Substantia nigra (tissue), 51 donors: ENCODE measurements at places on chromosomes 6 and 20.

DNA sequence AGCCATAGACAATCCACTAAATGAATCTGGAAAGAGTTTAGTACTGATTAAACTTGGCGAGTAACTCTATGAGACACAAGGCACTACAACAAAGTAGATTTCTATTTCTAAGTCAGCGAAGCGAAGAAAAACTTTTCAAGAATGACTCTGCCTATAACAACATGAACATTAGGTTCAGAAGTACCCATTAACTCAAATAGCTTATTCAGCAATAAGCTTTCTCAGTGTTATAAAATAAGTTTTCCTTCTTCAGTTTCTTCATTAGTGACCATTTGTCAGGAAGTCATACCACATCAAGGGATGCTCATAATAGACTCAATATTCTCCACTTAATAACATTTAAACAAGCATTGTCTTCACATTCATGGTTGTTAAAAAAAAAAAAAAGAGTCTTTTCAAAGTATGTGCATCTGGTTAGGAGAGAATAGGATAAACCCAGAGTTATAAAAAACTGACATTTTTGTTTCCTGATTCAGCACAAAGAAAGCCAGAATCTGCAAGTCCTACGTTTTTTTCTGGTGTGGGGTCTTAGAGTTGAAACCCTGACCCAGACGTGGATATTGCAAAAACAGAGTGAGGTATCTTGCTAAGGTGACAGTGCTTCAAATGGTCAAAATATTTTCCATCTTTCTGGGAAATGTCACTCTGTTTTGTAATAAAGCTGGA lies 148.2 kb upstream of the PREP start:
- no peak for DNase-seq

DNA sequence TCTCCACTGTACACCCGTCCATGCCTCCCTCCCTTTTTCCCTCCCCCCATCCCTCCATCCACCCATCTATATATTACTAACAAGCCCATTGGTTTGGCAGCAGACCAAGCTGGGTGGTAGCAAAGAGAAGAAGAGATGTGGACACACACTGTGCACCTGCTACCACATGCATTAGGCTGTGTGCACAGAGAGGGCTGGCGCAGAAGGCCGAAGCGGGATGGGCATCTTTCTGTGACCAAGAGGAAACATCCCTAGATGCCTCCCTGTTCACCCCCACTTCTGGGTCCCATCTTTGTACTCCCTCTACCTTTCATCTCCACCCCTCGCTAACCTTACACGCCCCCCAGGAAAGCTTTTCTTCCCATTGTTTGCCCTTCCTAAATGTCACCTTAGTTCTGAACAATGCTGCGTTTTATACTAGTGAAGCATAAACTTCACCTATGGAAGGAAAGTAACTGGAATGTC lies 64.9 kb upstream of the AFDN start:
- DNase-seq: no peak

- no peak for DNase-seq
Observed at GRCh38 chr6:6591778-6592465, 3.4 kb downstream of the LY86 start.

DNA sequence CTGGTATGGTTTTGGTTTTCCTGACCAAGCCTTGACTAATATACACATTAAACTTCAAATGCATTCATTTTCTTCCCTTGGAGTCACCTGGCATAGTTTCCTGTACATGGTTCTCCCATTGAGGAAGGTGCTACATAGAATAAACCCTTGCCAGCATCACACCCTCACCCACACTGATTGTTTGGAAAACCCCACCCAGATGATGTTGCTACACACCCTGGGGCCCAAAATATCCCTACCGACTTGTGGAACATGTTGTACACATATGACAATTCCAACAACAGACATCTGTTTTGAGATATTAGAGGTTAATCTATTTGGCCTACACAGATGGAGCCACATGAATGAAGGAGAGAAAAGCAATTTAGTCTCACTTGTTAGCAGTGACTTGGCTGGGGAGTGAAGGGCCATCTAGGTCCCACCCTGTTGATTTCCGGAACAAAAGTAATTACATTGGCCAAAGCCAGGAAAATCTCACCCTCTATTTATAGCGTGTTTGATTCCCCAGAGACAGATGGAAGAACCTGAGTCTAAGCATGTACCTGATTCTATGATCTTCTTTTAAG lies 606.0 kb upstream of the BTBD3 start:
- DNase-seq: no peak

DNA sequence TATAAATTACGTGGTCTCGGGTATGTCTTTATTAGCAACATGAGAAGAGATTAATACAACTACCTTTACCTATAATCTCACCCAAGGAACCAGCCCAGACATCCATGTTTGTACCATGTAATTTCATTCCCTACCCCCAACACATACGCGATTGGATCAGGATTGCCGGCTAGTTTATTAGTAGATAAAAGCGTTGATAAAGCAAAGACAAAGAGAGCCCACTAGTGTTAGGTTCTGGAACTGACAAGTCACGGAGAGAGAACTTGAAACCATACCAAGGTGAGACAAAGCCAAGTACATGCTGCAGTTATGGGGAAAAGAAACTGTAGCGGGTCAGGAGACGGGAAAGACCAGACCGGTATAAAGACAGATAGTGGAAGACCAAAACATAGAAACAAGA lies 37.4 kb upstream of the FAM135A start:
- no peak for DNase-seq

DNA sequence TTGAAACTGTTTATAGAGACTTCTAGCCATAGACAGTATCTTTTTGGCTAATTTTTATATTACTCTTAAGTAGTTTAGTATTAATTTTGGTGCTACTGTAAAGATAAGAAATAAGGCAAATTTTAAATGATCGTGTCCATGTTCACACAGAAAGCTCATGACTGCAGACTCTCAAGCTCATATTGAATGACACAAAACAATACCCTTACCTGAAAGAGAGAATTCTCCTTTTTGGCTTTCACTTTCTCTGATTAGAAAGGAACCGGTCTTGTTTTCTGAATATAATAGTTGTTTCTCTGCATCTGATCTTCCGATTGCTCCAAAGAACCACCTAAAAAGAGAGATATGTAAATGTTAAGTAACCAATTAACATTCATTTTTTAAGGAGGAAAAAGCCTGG lies 57.0 kb downstream of the FRK start:
- DNase-seq: no peak

DNA sequence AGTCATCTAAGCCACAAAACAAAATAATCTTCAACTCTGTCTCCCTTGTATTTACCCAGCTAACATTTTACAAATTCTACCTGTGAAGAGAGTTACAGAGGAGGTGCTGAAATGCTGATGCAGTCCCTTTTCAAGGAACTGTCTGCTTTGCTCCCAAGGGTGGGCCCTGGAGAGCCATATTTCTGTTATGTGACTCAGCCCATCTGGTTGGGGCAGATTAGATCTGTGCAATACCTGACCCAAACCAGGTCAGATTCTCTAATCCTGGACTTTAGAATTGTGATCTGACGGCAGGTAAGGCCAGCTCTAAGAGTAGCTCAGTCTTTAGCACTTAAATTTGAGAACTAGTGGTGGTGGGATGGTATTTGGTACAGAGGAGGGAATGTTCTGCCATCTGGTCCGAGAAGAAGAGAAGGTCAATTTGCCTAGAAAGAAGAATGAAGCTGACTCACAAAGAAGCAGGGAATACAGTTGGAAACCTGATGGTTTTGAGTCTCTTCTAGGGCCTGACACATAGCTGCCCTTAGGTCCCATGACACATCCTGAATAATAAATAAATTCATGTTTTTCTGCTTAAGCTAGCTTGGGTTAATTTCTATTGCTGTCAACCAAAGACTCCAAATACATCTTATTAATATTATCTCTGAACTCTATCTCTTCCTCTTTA lies 8.1 kb downstream of the ZNF311 start:
- DNase-seq: no peak

DNA sequence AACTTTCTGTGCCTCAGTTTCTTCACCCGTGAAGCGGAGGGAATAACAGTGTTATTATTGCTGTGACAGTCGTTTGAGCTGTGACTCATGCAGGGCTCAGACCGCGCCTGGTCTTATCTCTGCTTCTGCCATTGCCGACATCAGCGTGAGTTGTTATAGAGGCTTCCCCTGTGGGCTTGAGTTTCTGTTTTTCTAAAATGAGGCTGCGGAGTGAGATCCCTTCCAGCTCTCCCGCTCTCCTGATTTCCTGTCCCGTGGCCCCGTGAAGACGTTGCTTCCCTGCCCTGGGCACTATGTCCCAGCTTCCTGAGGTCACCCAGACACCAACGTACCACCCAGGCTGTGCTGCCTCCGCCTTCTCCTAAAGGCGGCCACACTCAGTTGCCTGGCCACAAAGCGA lies 278.5 kb downstream of the BMP7 start:
- DNase-seq: no peak

- DNase-seq: no peak
Observed at GRCh38 chr6:14593286-14593685, 475.7 kb downstream of the CD83 start.

- DNase-seq: no peak
Observed at GRCh38 chr20:36113036-36113435, 41.5 kb upstream of the EPB41L1 start.

GRCh38 chr6:80143419-80143937 lies 37.0 kb downstream of the BCKDHB start:
- DNase-seq: peak; percentile 0

- DNase-seq: no peak
Observed at GRCh38 chr6:8947900-8948299, 512.6 kb upstream of the SLC35B3 start.

DNA sequence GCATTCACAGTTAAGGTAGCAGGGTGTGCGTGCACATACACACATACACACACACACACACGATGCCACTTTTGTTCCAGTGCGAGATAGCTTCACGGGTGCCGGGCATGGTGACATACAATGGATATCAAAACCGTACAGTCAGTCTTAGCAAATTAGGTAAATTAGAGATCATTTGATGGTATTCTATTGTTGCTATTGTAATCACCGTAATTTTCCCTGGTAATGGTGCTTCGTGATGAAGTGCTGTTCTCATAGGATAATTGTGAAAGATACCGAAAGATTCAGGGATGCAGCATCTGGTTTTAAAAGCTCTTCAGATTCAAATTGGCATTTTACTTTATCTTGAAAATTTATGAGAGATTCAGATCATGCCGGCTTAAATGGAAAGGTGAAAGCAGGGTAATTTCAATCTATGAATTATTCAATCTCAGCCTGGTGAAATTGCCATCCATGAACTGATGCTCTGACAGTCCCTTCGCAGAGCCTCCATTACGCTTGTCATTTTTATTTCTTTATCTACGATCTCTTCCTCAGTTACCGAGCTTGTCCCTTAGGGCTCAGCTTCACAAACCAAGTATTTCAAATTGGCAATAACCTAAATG lies 71.3 kb upstream of the SOX4 start:
- DNase-seq: no peak

DNA sequence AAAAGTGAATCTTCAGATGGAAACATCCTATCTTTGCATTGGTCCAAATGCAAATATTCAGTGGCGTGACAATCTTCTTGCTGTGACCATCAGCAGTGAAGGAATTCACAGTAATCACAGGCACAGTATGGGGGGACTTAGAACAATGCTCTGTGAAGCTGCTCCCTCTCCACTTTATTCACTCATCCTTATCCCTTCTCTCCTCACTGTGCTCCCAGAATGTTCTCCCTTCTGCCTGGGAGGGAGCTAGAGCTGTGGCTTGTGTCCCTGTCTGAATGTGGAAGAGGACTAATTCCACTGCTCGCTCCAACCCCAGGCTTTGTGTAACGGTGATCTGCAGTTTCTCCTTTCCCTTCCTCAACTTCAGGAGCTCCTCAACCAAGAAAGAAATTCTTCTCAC lies 243.7 kb downstream of the ALDH8A1 start:
- DNase-seq: no peak

GRCh38 chr20:4978050-4978918 lies 23.0 kb downstream of the SLC23A2 start:
- DNase-seq: no peak

DNA sequence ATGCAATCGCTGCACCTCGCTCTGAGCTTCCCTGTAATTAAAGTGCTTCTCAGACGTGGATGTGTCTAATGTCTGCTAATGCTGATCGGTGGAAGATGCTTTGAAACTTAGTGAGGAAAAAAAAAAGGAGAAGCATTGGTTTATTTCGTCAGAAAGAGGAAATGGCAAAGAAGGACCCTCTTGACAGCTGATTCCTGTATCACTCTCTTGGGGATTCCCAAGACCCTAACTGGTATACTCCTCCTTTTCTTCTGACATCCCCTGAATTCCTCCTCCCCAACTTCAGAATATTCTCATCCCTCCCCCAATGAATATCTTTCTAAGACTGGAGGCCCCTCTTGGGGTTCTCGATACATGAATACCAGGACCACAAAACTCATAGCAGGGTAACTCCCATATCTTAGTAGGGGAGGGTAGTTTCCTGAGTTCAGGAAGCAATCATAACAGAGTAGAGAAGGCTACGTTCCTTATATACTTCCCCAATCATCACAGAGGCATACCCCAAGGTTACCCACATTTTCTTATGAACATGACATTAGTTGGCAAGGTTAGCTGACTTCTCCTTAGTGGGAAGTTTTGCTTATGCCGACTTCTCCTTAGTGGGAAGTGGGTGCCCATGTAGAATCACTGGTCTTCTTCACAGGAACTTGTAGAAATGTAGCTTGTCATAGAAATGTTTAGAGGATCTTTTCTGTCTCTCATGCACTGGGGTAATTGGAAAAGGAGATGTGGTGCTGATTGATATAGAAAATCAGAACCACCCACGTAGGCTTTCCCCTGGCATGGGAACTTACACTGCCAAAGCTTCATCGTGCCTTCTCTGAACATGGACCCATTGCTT lies 63.8 kb upstream of the ATXN1 start:
- DNase-seq: no peak

GRCh38 chr20:40493549-40493948 lies 195.5 kb downstream of the MAFB start:
- DNase-seq: no peak

DNA sequence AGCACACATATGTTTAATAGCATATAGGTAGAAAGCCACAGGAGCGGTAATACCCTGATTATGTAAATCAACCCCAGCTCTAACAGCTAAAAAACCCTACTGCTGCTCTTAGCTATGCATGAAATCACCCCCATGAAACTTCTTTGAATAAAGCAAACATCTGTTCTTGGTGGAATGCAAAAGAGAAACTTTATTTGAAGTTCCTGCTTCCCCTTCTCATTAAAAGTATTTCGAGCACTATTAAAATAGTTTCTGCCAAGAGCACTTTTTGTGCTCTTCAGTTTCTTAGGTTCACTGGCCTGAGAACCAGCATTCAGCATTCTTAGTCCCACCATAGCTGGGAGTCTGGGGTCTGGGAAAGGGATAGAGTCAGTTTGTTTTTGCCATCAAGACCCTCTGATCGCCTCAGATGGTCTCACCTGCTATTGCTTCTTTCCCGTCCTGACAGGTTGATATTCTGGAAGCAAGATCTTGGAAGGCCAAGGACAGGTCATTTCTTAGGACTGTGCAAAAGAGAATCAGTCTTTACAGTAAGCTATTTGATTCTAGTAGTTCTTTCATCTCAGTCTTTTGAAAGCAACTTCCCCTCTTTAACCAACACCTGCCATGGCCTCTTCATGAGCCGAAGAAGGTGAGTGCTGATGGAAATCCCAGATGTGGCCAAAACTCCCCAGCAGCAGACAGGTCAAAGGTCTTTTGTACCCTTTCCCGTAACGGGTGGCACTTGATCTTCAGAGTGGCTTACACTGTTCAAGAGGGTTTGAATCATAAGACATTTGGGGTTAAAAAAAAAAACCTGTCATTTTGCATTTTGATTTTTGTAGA lies 76.5 kb upstream of the TMEM170B start:
- DNase-seq: no peak
